ENCODE measurements at places on chromosomes 1 and 21.

DNA sequence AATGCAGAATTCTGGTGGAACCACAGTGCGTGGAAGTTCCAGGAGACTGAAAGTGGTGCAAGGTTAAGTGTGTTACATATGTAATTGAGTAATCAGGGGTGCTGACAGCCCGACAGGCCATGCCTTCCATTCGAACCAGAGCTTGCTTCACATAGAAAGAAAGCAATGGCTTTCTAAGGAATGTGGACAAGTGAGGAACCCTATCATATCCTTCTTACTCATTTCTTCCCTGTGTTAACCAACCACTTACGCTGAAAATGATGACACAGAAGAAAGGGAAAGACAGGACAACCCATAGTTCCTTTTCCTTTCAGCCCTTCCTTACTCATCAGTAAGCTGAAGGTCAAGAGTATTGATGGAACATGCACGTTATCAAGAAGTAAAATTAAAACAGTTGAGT is 48.1 kb upstream of the KCNA3 start:
- DNase-seq = no peak

DNA sequence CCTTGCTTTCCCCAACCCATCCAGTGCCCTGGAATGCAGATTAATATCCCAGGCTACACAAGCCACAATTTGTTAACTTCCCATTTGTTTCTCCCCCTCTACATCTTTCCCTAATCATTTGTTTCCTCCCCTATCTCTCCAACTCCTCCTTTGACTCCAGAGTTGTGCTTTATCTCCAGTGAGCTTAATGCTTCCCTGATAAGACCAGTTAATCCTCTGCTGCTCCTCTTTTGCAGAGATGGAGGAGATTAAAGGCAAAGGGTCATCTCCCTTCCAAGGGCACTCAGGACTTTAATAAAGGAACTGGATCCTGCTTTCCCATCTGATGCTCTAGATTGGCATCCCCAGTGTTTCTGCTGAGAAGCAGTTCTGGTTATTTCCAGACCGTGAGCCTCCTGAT is 7.1 kb downstream of the FAM78B start:
- no peak for DNase-seq

- no peak for DNase-seq
Measured at GRCh38 chr1:226654046-226654667, 84.9 kb downstream of the ITPKB start.

- no peak for DNase-seq
Measured at GRCh38 chr1:47211796-47212269, 20.2 kb downstream of the TAL1 start.

DNA sequence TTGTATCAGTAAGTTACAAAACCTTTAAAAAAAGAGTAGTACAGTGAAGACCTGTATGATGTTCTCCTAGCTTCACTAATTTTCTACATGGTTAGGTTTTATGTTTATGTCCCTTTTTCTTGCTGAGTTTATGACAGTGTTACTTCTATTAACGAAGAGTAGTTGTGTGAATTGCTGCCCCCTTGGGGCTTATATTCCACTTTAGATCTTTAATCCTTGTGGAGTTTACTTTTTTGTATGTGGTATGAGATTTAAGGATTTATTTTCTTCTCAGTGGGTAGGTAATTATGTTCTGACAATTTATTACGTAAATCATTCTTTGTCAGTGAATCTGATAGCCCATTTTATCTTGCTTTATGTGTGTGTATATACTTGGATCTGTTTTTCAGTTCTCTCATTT is 14.8 kb downstream of the KCTD3 start:
- no peak for DNase-seq

DNA sequence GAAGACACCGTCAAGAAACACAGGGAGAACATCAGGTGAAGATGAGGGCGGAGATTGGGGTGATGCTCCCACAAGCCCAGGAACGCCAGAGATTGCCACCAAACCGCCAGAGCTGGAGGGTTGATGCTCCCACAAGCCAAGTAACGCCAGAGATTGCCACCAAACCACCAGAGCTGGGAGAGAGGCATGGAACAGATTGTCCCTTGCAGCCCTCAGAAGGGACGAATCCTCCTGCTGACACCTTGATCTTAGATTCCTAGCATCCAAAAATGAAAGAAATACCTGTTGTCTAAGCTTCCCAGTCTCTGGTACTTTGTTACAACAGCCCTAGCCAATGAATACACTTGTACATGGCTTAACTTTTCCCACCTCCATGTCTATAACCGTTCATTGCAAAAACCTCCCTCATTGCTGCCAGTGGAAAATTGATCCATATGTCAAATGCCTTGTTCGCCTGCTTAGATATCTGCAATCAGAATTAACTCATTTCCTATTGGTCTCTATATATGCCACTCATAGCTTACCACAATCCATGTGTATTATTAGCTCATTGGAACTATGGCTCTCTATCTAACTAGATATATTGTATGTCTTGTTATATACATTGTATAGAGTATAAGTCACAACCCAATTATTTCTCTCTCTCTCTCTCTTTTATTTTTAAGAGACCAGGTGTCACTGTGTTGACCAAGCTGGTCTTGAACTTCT is 127.4 kb downstream of the ADSS2 start:
- no peak for DNase-seq

- no peak for DNase-seq
Measured at GRCh38 chr1:181726320-181727012, 243.1 kb downstream of the CACNA1E start.

GRCh38 chr1:244165021-244165420 is 113.9 kb downstream of the ZBTB18 start:
- no peak for DNase-seq

- DNase-seq = no peak
Measured at GRCh38 chr1:11494771-11495170, 15.8 kb downstream of the DISP3 start.

GRCh38 chr1:155242805-155243358 is 12.4 kb downstream of the ENTREP3 start:
- no peak for DNase-seq

DNA sequence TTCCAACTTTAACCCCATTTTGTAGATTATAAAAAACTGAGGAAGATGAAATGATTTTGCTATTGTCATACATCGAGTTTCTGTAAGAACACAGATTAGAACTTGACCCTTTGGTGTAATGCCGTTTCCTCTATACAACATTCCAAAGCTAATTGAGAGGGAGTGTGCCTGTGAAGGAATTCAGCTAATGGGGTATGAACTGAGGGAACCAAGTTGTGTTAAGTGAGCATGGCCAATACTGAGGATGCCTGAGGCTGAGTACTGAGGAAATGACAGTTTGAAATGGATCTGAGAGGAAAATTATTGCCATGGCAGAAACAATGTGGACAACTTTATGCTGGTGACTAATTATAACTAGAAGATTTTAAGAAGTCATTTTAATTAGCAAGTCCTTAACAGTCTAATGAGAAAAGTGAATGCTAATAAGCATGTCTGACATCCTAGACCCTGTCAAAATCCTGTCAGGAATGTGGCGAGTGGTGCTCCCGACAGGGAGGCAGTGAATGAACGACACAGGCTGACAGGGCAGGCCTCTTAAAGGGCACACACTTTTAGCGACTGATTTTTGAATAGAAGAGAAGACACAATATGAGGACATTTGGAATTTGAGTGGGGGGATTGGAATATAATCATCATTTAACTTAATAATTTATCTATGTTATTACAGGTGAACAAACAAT is 262.5 kb downstream of the HLX start:
- no peak for DNase-seq

GRCh38 chr1:198627436-198628066 is 11.3 kb upstream of the PTPRC start:
- DNase-seq = no peak

GRCh38 chr1:67339623-67340343 is 32.1 kb downstream of the IL12RB2 start:
- DNase-seq = no peak

GRCh38 chr1:41314376-41315145 is 46.7 kb upstream of the FOXO6 start:
- no peak for DNase-seq

DNA sequence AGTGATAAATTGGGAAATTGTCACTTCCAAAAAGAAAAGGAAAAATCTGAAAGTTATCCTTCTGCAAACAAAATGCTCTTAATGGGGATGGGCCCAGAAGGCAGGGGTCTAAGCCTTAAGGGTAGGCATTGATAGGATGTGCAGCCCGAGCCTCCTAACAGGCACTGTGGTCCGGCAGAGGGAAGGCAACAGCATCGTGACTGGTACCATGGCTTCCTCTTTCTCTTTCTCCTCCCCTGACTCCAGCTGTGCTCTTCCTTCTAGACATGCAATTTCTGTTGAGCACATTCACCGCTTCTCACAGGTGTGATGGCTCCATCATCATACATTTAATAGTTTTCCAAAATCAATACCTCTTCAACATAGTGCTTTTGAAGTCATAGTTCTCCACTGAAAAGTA is 91.5 kb downstream of the SELENOF start:
- no peak for DNase-seq

GRCh38 chr1:188715566-188715965 is 1762.1 kb downstream of the BRINP3 start:
- no peak for DNase-seq

DNA sequence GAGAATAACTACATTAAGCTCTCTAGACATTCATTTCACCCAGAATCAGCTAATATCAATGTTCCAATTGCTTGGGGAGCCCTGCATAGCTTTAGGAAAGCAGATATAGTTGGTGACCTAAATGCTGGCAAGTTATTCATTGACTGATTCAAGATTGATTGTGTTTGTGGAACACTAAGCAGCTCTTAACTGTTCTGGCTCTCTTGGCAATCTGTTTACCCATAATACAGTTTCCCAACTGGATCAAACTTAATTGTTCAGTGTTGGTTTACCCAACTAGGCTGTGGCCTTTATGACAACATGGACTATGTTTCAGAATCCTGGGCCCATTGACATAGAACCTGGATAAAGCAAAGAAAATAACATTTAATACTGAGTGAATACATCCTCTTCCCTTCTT is 83.7 kb downstream of the NRDC start:
- no peak for DNase-seq

GRCh38 chr1:198364471-198364870 is 176.0 kb downstream of the ATP6V1G3 start:
- no peak for DNase-seq

DNA sequence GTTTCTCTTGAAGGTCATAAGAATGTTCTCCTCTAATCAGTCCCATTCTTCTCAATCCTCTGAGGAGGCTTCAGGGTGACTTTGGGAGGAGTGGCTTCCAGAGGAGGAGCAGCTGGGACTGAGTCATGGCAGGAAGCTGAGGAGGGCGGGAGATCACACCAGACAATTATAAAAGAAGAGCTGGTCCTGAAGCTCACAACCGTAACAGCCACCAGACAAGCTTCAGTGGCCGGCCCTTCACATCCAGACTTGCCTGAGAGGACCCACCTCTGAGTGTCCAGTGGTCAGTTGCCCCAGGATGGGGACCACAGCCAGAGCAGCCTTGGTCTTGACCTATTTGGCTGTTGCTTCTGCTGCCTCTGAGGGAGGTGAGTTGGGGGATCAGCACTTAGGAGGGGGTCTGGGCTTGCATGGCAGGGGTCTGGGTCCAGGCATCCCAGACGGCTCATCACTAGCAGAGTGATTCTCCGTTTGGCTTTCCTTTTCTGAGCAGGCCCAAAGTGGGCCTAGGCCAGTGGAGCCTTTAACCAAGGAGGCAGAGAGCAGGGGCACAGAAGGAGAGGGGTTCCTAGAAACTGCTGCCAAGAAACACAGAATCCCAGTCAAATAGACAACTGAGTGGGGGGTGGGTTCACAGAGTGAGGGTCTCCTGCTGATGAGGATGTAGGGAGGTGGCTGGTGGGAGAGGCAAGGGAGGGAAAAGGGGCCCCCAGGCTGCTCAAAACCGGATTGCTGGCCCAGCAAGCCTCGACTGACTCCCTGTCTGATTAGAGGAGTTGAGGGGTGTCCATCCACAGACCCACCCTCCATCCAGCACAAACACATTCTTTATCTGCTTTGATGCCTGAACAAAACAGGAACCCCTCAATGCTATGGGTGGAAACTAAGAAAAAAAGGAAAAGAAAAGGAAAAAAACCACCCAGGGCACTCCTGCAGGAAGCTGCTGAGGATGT is at the start of gene ECM1:
Gene ECM1 (plus strand): TSS at position 198 of the 953 bp plus-strand sequence. CDS start 101 bp downstream, at position 299.
- no peak for DNase-seq

GRCh38 chr1:74679811-74680210 is 6.2 kb upstream of the ERICH3 start:
- DNase-seq = no peak

DNA sequence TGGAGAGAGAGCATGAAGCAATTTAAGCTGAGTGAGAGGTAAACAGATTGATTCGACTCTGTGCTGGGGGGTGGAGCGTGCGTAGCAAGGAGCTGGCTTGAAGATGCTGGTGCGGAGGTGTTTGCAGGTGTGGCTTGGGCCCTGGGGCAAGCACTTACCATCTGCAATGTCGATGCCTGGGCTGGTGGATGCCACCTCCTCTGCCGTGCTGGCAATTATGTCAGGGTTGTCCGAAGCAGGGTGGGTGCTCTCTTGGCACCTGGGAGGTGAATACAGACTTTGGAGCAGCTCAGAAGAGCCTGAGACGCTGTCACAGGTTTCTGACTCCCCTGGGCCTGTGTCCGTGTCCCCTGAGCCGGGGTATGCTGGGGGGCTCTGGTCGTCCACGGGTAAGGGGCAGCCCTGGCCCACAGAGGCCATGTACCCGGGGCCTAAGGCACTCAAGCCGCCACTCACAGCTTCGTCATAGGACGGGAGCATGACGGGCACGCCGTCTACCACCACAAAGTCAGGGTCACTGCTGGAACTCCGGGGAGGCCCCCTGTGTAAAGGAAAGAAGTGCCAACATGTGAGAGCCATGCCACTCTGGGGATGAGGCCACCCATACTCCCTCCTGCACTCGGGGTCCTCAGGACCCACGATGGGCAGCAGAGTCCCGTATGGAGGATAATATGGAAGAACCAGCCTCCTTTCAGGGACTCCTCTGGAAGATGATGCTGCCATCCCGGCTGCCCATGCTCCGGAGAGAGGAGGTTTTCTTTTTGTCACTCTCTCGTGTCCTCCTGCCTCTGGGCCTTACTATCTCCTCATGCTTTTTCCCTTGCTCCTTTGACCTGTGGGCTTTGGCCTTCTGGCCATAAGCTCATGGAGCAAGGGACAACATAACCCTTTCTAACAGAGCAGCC is 80.3 kb upstream of the TLR5 start:
- no peak for DNase-seq

DNA sequence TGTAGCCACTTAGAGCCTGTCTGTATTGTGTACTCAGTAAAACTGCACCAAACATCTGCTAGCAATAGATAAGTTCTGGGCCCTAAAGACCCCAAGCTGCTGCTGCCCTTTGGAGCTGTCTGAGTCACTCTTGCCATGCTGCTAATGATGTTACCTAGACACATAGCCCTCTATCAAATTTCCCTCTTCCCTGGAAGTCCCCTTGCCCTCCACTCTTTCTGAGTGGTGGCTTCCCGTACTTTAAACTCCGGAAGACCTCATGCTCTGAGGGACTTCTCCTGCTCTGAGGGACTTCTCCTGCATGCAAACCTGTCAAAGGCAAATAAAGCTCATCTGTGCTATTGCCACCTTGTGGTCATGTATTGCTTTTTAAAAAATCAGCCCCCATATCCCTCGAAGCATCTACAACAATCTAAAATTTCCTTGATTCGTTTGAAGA is 34.0 kb downstream of the FH start:
- no peak for DNase-seq

- DNase-seq = no peak
Measured at GRCh38 chr1:178749581-178750166, 24.6 kb downstream of the RALGPS2 start.

Data from stimulated activated CD4-positive, alpha-beta T cell treated with anti-CD3 and anti-CD28 coated beads, Interleukin-15, amount 100 ng/mL, for 1 hour (primary cell).